ENCODE measurements at places on chromosomes 4 and X.

- no peak for DNase-seq
Measured at GRCh38 chr4:186948361-186949242, 224.9 kb upstream of the FAT1 start.

- DNase-seq = no peak
Measured at GRCh38 chrX:19514791-19515614, at the start of gene MAP3K15. TSS of gene MAP3K15 (minus strand) at chrX:19515508. CDS start at chrX:19515261, 247 bp downstream.

GRCh38 chr4:15963001-15963451 lies at the start of gene FGFBP2:
TSS of gene FGFBP2 (minus strand) at chr4:15963175. CDS start at chr4:15963129, 46 bp downstream.
- peak; percentile 43 for DNase-seq

- no peak for DNase-seq
Measured at GRCh38 chrX:75911716-75912115, 126.7 kb upstream of the MAGEE2 start.

DNA sequence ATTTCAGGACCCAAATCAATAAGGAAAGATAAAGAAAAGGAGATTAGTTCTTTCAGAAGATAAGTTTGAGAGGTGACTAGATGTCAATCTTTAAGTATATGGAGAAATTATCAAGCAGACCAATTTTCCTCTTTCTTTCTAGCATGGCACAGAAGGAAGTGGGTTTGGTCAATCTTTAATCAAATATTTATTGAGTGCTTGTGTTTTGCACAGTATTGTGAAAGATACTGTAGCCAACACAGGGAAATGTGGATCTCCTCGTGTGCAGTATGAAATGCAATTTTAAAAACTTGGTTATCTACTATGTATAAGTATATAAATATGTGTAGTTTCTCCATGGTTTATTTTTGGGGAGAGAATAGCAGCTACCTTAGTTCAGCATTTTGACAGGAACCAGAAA lies 655.2 kb downstream of the RAPGEF2 start:
- no peak for DNase-seq

DNA sequence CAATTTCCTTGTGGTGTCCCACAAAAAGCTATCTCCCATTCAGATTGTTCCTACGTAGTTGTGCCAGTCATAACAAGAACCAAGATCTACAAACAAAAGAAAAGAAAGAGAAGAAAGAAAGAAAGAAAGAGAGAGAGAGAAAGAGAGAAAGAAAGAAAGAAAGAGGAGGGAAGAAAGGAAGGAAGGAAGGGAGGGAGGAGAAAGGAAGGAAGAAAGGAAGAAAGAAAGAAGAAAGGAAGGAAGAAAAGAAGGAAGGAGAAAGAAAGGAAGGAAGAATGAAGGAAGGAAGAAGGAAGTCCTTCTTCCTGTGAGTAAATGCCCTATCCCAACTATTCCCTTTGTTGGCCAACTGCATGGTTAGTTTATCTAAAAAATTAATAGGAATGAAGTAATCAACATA lies 366.0 kb downstream of the DHRSX start:
- no peak for DNase-seq

GRCh38 chrX:133177202-133177601 lies 41.0 kb downstream of the TFDP3 start:
- no peak for DNase-seq

DNA sequence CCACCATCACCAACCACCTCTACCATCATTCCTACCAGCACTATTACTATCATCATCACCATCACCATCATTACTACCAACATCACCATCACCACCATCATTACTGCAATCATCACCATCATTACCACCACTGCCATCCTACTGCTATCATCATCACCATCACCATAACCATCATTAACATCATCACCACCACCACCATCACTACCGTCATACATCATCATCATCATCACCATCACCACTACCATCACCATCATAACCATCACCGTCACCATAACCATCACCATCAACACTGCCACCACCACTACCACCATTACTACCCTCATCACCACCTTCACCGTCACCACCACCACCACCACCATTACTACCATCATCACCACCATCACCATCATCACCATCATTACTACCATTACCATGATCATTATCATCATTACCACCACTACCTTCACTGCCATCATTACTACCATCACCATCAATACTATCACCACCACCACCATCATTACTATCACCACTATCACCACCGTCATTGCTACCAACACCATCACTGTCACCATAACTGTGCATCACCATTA lies 71.8 kb downstream of the PSAPL1 start:
- no peak for DNase-seq

DNA sequence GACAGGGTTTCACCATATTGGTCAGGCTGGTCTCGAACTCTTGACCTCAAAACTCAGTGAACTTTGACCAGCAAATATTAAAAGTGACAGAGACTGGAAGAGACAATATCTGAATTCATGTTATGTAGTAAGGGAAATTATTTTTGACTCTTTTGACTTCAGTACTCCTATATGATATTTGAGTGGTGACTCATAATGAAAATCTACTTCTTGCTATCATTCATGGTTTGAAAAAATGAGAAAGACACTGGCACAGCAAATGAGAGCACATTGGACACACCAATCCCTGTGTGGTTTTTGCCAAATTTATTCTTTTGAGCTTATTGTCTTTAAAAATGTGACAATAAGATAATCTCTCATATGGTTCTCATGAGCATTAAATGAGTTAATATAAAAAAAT lies 109.4 kb downstream of the GPM6A start:
- DNase-seq = no peak

GRCh38 chrX:38638952-38639529 lies 77.7 kb downstream of the TSPAN7 start:
- no peak for DNase-seq

GRCh38 chr4:103757631-103758030 lies 37.8 kb upstream of the TACR3 start:
- DNase-seq = no peak

DNA sequence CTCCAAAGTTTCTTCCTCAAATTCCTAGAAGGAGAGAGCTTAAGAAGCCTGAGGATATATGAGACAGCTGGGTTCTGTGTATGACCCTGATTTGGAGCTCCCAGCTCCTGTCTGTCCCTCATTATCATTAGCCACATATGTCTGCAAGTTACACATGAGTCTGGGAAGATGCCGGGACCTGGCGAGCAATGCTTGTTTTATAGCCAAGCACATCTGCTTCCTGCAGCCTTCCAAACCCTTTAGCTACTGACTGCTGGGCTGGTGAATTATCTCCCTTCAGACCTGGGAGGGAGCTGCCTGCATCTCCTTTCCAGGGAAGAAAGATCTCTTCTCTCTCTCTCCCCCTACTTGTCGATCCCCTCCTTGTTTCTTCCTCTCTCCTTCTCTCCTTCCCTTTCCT lies 556.7 kb upstream of the BOD1L1 start:
- DNase-seq = no peak

DNA sequence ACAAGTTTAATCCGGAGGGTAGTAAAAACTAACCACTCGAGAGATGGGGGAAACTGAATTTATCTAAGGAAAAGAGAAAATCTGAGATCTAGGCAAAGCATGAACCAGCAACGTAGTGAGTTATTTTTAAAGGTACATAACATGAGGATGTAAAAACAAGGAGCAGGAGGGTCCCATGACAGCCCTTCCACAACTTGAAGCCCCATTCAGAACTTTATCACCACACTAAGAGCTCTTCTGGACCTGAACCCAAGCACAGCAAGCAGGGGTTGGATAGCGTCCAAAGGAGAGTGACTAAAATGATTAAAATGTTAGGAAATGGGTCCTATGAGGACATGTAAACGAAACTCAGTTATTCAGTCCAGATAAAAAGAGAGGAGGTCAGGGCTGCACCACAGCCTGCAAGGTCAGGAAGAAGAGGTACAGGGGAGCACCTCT lies 16.2 kb downstream of the SH3RF1 start:
- no peak for DNase-seq

GRCh38 chr4:144754562-144755410 lies 108.8 kb downstream of the HHIP start:
- no peak for DNase-seq

- DNase-seq = no peak
Measured at GRCh38 chr4:67035986-67036385, 509.3 kb downstream of the CENPC start.
